ENCODE measurements at places on chromosomes 6 and 20. TPM values are rescaled to one million over a fixed set of nuclear protein-coding genes. Genes with fewer than 3 reads are reported as not detected.

Gene C20orf202
- total RNA-seq = not detected

Gene PHACTR3
- total RNA-seq = not detected

Gene SRMS
- total RNA-seq = not detected

Gene OPRM1
- total RNA-seq = not detected

DNA sequence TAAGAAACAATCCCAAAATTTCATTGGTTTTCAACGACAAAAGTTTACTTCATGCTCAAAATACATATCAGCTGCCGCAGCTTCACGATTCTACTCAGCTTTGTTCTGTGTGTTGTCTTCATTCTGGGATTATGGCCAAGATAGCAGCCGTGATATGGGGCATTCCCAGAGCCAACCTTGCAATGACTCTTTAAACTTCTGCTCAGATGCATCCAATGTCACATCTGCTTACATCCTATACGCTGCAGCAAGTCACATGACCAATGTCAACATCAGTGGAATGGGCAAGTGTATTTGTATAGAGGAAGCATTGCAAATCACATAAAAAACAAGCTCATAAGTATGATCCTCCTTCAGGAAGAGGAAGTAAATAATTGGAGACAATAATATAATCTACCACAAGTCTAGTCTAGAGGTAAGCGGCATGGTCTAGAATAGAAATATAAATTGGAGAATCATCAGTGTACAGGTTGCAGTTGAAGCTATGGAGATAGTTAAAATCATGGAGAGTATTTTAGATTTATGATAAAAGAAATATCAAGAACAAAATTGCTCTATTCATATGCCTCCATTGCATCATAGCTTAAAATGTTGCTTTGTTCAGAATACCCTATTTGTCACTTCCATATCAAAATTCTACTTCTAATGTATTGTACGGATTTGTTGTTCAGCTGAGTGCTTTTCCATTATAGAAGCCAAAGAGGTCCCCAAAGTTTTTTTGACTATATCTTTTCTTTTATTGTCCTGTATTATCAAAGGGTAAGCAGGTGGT lies 7.2 kb upstream of the C6orf141 start:
- DNase-seq = no peak

Data from glomerular endothelial cell (primary cell).